Right lung (tissue), 10 donors: ENCODE measurements at places on chromosomes 6 and 20.

GRCh38 chr6:24966381-24966780 lies 30.6 kb upstream of the RIPOR2 start:
- DNase-seq = no peak

GRCh38 chr20:64037498-64038213 lies 1.7 kb downstream of the C20orf204 start:
- no peak for DNase-seq

DNA sequence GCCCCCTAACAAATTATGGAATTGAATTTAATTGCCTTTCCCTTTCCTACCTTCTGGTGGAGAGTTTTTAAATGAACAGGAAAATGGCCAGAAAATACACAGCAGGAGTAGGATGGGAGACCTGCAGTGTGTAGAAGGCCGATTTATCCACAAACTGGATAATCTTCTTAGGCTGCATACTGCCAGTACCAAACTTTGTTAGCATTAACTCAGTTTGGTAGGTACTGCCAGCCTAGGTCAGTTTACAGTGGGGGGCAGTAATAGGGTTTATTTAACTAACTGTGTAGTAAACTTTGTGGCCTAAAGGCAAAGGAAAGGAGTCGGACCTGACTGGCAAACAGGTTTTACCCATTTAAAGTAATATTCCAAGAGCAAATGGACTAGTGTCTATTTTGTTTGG lies 4.6 kb downstream of the NCOA3 start:
- DNase-seq = no peak

DNA sequence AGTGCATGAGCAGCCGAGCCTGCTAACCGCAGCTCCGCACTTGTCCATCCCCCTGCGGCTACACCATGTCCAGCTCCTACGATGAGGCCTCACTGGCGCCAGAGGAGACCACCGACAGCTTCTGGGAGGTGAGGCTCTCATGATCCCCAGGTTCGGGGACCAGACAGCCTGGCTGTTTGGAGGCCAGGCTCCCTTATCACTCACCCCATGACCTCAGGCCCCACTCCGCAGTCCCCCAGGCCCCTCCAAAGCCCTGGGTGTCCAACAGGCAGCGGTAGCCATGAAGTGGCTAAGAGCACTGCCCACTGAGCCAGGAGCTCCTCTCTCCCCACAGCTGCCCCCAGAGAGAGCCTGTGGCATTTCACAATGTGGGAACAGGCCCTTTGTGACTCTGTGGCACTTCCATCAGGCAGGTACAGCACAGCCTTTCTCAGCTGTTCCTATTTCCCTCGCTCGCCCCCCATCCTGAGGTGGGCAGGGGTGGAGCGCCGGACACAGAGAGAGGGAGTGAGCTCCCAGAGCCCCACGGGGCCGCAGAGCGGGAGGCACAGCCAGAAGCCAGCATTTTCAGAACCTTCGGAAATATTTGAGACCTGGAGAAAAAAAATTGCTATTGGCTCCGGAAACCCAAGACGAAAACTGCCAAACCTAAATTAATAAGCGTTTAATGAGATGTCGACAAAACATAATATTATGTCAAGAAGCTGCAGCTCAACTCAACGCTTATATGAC lies 29.7 kb downstream of the SPDEF start:
- DNase-seq = peak; percentile 19

DNA sequence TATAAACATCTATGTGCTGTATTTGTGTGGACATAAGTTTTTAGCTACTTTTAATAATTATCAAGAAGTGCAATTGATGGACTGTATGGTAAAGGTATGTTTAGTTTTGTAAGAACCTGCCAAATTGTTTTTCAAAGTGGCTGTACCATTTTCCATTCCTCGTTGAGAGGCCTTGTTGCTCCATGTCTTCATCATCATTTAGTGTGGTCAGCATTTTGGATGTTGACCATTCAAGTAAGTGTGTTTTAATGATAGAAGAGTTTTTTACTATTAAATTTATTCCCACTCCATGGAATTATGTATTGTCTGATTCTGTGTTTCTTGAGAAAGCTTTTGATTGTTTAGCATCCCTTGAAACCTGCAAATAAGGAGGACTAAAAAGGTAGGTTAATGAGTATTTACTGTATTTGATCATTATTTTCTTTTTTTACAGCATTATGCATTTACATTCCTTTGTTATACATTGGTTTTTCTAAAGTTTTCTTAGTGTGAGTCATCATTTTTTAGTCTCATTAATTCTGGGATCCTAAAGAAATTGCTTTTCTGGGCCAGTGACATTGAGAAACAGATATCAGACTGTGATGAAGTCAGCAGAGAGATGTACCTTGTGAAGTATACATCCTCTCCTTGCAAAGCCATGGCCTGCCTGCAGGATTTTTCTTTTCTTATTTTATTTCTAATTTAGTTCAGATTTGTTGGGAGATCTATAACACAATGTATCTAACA lies 312.8 kb upstream of the PTCHD4 start:
- no peak for DNase-seq

DNA sequence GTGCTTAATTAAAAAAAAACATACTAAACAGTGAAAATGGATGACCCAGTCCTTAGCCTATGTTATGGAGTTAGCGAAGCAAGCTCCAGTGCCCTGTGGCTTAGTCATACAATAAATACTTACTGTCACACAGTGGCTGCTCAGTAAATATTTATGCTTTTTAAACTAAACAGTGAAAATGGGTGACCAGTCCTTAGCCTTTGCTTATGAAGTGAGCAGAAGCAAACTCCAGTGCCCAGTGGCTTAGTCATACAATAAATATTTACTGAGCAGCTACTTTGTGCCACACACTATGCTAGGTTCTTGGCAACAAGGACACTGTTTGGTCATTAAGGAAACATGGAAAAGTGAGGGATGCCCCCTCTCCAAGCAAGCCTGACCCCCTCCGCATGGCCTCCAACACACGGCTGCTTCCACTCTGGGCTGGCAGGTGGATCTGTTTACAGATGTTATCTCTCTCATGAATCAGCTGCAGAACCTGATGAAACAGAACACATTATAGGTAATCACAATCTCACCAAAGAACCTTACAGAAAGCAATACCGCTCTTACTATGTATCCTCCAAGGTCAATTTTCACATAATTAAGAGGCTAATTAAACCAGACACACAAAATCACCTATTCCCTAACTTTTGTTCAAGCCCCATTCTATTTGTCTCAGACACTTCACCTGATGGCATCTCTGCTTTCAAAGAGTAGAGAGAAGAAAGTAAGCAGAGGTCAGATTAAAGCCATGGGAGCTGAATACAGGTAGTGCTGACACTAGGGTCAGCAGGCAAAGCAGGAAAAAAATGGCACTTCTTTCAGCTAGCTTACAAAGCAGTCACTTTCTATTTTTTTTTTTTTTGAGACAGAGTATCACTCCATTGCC lies 27.3 kb downstream of the CDK5RAP1 start:
- DNase-seq = no peak

GRCh38 chr6:125751334-125751916 lies 2.0 kb downstream of the HEY2 start:
- DNase-seq = no peak

DNA sequence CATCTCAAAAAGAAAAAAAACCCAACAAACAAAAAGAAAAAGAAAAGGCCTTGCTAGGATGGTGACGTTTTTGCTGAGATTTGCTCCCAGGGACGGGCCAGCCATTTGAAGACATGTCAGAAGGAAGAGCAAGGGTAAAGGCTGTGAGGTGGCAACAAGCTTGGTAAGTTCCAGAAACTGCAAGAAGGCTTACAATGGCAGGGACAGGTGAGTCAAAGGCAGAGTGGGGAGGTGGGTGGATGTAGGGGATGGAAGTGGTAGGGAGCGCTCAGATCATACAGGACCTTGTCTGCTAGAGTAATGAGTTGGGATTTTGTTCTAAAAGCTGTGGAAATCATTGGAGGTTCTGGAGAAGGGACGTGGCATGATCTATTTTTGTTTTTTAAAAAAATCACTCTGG lies 4.3 kb downstream of the KIF3B start:
- no peak for DNase-seq

GRCh38 chr6:35260591-35261570 lies 1.3 kb downstream of the ZNF76 start:
- no peak for DNase-seq

- DNase-seq = no peak
Observed at GRCh38 chr20:45630371-45630770, 713 bp downstream of the WFDC9 start.

GRCh38 chr20:21315138-21315537 lies 12.0 kb downstream of the XRN2 start:
- DNase-seq = no peak

DNA sequence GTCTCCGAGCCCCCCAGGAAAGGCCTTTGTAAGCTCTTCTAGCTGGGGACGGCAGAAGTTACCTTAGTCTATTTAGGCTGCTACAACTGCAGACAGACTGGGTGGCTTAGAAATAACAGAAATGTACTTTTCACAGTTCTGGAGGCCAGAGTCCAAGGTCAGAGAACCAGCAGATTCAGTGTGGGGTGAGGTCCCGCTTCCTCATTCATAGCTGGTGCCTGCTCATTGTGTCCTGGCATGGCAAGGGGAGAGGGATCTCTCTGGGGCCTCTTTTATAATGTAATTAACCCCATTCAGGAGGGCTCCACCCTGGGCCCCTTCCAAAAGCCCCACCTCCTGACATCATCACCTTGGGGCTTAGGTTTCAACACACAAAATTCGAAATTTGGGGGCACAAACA lies 315.1 kb downstream of the CDH4 start:
- DNase-seq = no peak

GRCh38 chr6:109306733-109307132 lies 75.5 kb downstream of the CD164 start:
- DNase-seq = no peak

- no peak for DNase-seq
Observed at GRCh38 chr6:159068904-159069578, 24.2 kb upstream of the TAGAP start.

DNA sequence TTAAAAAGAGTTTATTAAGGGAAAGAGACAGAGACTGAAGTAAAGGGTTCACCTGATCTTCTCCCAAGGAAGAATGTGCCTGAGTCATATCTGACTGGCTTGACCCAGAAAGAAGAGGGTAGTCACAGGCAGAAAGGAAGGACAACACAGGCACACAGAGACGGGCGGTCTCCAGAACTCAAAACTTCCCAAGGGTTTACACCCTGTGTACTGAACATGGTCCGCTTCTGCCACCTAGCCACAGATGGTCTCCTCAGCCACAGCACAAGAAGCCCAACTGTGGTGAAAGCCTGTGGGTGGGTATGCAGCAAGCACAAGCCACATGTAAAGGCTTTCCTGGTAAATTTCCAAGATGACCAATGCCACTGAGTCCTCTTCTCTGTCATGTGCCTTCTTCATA lies 17.2 kb downstream of the UNC5CL start:
- DNase-seq = no peak

GRCh38 chr6:84050408-84050807 lies 16.8 kb downstream of the MRAP2 start:
- no peak for DNase-seq

DNA sequence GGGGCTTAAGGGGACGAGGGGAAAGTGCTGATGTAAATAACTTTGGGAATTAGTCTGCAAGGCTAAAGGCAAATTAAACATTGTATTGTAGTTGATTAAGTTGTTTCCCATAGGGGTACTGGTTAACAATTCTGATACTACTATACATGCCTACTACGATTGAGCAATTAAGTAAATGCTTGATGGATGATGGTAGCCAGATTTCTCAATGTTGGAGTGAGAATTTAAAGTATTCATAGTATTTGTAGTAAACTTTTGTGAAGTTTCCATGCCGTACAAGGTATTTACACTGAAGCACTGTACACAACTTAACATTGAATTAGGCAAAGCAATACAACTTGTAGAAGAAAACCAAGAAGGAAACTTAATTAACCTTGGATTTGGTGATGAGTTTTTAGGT lies 852.3 kb downstream of the QKI start:
- no peak for DNase-seq

DNA sequence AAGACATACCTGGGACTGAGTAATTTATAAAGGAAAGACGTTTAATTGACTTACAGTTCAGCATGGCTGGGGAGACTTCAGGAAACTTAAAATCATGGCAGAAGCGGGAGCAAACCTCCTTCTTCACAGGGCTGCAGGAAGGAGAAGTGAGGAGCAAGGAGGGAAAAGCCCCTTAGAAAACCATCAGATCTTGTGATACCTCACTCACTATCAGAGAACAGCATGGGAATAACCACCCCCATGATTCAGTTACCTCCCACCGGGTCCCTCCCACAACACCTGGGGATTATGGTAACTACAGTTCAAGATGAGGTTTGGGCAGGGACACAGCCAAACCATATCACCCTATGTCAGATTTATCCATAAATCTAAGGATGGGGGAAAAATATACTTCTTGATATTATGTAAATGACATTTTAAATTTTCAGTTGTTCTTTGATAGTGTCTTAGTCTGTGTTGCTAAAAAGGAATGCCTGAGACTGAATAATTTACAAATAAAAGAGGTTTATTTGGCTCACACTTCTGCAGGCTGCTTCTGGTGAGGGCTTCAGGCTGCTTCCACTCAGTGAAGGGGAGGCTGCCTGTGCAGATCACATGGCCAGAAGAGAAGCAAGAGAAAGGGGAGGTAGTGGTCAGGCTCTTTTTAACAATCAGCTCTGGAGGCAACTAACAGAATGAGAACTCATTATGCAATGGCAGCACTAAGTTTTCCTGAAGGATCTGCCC lies 1.2 kb upstream of the MCM9 start:
- no peak for DNase-seq

DNA sequence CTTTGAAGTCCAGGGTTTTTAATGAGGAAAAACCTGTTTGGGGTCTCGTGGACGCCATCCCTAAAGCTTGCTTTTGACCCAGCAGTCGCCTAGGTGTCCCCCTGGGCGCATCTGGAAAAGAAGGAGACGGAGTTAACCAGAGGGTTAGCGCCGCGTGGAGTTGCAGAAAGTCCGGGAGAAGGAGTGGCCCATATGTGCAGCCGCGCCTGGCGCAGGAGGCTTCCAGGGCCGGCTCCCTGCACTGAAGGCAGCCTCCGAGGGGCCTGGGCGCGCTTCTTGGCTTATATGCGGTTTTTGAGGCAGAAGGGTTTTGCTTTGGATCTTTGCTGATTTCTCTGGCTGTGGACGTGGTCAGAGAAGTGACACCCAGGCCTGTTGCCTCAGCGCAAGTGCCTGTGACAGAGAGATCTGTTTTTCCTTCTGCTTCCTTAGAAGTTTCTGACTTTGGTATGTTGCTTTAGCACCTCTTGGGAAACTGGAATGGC lies 987 bp downstream of the TMEM181 start:
- no peak for DNase-seq

GRCh38 chr6:85451565-85452306 lies 1.9 kb downstream of the NT5E start:
- no peak for DNase-seq

DNA sequence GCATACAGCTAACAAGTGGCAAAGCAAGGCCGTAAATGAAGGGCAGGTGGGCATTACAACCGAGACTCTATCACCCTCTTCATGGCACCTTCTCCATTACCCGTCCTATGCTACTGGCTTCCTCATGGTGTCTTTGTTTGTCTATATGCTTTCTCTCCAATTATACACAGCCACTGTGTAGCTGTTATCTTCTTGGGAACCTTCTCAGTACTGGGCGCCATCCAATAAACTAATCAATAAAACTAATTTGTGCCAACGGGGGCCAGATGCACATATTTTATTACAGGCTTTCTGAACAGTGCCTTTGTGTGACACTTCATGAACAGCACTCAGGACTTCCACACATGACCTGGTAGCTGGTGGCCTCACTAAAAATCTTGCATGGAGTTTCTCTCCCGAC lies 149.8 kb upstream of the PCSK2 start:
- DNase-seq = no peak
